Fibroblast of villous mesenchyme (primary cell): ENCODE measurements at places on chromosomes 5 and 9.

- DNase-seq = no peak
These were observed 48.8 kb downstream of the FAM81B start for GRCh38 chr5:95439801-95440493.

DNA sequence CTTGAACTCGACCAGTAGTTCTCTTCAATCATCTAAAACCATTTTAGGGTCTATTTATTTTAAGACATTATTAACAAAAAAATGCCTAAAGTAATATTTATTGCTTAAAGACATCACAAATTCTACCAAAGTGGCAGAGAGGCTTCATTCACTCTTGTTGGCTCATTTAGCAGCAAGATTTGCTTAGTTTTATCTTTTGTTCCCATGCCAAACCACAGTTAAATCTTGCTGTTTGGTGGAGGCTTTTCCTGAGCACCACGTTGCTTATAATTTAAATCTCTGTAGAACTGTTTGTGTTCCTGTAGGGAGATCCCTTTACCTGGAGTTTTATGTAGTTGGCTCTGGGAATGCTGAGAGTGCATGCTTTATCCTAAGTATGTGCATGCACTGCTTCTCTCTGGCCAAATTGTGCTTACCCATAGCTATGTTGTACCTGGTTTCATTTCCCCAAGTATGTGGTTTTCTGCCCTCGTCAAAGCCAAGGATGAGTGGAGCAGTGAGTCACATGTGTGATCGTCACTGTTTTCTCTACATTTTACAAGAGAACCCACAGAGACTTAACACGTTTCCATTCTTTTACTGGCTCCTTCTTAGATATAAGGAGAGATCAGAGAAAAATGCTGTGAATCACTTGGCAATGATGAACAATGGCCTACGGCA, 42.1 kb upstream of the MAST4 start:
- DNase-seq = no peak

- no peak for DNase-seq
These were observed 33.9 kb upstream of the NKX2-5 start for GRCh38 chr5:173268750-173269432.

- no peak for DNase-seq
These were observed 214.4 kb downstream of the DAB2IP start for GRCh38 chr9:121865884-121866283.

GRCh38 chr5:72379936-72380335, 59.8 kb downstream of the PTCD2 start:
- DNase-seq = peak; percentile 56
